ENCODE measurements at places on chromosomes 11 and 22. TPM values are rescaled to one million over a fixed set of nuclear protein-coding genes. Genes with fewer than 3 reads are reported as not detected.

The SCGB2A2 gene
- total RNA-seq, result not detected

The MTCH2 gene
- 75.2 TPM for total RNA-seq

The PACS1 gene
- total RNA-seq, result 27.8 TPM

The BBOX1 gene
- 0.79 TPM for total RNA-seq

The MS4A2 gene
- 0.17 TPM for total RNA-seq

The CTSD gene
- 535 TPM for total RNA-seq

The MMP13 gene
- total RNA-seq, result not detected

The TECTA gene
- total RNA-seq, result 2.6 TPM

DNA sequence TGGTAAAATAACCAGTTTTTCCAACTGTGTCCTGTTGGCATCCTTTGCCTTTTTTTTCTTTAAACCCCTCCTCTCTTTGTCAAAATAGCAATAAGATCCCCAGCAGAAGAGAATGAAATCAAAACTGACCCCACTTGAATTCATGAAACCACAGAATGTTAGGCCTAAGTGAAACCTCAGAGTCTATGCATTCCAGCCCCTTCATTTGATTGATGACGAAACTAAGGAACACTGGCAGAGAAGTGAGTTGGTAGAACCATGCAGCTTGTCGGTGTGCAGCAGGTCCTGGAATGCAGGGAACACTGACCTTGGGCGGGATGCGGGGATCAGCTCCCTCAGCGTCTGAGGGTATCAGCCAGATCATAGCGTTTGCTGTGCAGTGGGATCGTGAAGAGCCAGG lies 57.5 kb downstream of the GRK3 start:
- no peak for DNase-seq

DNA sequence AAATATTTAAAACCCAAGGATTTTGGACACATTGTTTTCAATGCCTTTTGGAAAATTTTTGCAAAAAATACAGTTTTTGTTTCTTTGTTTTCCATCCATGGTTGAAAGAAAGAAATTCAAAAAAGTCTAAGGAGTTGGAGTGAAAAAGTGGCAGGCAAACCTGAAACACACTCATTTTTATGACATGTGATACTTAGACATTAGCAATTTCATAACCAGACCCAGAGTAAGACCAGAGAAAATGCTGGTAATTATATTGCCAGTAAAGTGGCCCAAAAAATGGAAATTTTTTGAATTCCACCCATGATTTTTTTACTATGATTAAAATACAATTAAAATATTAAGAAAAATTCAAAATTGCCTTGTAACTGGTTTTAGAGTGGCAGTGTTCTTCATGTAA lies 128.2 kb downstream of the SLC17A6 start:
- DNase-seq, result no peak

GRCh38 chr11:69210310-69211035 lies 54.7 kb downstream of the SMIM38 start:
- no peak for DNase-seq

DNA sequence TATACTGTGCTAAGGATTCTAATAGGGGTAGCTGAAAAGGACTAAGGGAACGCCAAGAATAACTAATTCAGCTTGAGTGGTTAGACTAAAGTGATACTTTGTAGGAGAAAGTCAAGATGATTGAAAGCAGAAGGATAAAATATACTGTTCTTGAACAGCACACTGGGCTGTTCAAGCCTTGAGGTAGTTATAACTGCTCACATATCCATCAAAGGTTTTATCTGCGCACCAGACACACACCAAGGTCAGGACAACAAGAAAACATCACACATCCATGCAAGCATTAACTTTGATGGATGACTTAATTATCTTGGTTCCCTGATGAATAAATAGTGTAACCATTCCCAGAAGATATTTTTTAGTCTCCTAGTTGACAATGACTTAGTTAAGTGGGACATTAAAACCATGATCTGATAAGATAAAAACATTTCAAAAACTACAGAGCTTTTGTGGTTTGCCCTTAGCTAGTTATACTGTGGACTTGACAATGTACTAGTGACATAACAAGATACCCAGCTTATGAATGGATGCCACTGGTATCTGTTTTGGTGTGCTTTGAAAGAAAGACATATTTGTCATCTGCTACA lies 728.9 kb downstream of the JRKL start:
- DNase-seq, result no peak

GRCh38 chr11:57230316-57230715 lies 6.7 kb downstream of the APLNR start:
- no peak for DNase-seq

DNA sequence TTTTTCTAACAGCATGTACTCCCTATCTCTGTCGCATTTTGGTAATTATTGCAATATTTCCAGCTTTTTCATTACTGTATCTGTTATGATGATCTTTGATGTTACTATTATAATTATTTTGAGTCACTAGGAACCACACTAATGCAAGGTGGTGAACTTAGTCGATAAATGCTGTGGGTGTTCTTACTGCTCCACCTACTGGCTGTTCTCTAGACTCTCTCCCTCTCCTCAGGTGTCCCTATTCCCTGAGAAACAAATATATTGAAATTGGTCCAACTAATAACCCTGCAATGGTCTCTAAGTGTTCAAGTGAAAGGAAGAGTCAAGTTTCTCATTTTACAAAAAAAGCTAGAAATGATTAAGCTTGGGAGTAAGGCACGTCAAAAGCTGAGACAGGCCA lies 10.5 kb downstream of the ARL14EP start:
- DNase-seq, result no peak

DNA sequence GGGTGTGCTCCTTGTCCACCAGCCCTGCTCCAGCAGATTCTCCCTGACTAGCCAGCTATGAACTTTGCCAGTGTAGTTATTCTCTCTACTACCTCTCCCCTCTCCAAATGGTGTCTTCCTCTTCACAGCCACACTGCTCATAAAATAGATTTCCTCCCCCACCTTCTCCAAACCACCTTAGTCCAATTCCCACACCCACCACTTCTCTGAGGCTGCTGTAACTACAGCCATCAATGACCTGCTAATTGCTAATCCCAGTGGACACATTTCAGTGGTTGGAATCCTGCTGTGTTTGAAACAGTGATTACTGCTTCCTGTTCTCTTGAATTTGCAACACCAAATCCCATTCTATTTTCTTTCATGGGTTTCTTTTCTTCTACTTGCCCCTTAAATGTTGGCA lies 23.4 kb downstream of the SYT9 start:
- no peak for DNase-seq

GRCh38 chr11:44286268-44286880 lies 23.6 kb downstream of the ALX4 start:
- DNase-seq, result peak; percentile 32

DNA sequence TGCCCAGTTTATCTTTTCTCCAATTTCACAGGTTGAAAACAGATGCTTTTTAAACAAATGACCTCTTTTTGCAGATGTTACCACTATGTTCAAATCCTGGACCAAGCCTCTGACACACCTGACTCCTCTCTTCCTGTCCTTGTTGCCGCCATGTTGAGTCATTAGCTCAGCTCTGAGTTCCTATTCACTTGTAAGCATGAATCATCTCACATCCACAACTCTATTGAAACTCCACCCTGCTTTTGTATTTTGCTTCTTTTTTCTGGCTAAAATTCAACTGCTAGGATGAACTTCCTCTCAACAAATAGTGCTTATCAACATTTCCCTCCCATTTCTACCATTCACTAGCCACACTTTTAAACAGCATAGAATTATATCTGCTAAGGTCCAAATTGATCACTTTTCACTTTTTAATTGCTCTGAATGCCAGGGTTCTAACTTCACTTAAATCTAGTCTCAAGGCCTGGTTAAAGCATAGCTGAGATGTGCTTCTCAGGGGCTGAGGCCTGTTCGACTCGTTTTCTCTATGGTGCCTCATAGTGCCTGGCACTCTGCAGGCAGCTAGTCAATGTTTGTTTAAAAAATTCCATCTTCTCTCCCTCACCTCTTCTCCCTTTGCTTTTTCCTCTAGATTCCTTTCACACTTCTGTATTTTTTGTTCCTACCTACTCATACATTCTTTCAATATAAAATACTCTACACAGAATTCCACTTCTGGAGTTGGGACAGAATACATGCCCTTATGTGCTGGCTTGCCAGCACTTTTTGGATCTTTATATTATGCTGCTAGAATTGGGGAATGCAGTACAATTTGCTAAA lies 3.9 kb downstream of the JOSD1 start:
- DNase-seq, result no peak

GRCh38 chr11:15622231-15622890 lies 507.6 kb downstream of the INSC start:
- DNase-seq, result no peak

- no peak for DNase-seq
Measured at GRCh38 chr11:110787680-110788079, 75.4 kb upstream of the ARHGAP20 start.

DNA sequence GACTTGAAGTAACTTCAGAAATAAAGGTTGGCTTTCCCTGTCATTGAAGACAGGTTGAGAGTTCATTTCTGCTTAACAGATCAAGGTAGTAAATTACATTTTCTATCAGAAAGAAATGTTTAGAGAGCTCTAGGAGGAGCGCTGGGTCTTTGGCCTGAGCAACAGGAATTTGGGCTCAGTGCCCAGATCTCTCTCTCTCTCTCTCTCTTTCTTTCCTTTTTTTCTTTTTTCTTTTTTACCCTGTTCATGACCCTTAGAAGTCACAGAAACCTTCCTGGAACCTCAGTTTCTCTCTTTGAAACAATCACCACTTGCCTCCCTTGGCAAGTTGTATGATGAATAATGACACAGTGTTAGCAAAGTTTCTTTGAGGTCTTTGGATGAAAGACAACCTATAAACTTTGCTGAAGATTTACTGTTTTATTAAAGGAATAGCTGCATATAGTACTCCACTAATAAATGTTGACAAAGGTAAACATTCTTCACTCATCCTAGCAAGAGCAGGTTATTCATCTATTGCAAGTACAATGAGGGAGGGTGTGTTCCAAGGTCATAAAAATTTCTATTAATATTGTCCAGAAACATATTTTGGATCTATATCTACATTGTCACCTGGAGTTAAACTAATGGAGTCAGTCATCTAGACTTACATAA lies 35.5 kb upstream of the RASSF10 start:
- DNase-seq, result no peak

DNA sequence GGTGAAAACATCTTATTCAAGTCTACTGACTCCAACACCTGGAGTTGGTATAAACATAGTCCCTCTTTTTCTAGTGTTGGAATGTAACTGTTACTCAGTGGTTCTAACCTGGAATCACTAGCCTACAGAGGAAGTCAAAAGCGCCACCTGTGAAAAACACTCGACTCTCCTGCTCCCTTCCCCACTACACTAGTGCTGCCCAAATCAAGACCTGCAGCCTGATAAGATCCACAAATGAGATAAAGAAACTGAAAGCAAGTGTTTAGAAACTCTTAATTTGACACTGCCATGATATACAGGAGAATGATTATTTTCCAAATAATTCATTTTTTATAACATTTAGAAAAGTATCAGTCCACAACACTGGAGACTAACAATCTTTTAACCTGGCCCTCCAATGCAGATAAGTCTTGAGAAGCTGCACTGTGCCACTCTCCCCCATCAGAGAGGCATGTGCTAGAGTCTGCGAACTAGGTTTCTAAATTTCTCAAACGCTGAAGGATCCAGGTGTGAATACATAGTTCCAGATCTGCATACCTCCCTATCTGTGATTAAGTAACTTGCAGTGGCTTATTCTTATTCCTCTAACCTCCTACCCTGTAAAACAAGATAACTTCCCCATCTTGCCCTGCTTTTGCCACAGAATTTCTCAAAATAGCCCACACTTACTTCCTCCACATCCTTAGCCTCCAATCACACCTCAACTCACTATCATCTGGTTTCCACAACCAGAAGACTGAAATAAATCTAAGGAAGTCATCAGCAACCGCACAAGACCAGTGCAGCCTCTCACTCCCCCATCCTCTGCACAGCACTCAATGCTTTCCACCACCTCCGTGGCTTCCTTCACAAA lies 88.1 kb downstream of the RRAS2 start:
- no peak for DNase-seq

- DNase-seq, result no peak
Measured at GRCh38 chr11:96173422-96173821, 169.6 kb downstream of the MAML2 start.

GRCh38 chr11:111729831-111730311 lies 36.3 kb downstream of the PPP2R1B start:
- no peak for DNase-seq

DNA sequence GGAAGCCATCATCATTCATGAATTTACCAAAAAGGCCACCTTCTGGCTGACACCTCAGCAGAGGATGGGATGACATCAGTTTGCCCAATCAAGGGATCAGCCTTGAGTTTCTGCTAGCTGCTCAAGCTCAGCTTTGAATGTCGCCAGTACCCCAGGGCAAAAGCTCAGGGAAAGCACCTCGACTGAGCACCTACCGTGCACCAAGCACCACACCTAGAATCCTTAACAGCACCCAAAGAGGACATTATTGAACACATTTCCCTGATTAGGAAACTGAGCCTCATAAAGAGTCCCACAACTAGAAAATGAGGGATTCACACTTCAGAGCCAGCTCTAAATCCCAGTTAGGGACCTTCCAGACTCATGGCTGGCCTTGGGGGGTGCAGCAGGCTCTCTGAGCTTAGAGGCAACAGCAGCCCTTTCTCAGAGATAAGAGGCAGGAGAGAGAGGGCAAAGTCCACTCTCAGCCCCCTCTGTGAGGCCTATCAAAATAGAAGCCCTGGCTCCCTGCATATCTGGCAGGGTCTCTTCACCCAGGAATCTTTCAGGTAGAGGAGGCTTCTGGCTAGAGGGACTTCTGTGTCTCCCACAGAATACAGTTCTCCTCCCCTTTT lies 13.4 kb upstream of the DAGLA start:
- DNase-seq, result peak; percentile 13

DNA sequence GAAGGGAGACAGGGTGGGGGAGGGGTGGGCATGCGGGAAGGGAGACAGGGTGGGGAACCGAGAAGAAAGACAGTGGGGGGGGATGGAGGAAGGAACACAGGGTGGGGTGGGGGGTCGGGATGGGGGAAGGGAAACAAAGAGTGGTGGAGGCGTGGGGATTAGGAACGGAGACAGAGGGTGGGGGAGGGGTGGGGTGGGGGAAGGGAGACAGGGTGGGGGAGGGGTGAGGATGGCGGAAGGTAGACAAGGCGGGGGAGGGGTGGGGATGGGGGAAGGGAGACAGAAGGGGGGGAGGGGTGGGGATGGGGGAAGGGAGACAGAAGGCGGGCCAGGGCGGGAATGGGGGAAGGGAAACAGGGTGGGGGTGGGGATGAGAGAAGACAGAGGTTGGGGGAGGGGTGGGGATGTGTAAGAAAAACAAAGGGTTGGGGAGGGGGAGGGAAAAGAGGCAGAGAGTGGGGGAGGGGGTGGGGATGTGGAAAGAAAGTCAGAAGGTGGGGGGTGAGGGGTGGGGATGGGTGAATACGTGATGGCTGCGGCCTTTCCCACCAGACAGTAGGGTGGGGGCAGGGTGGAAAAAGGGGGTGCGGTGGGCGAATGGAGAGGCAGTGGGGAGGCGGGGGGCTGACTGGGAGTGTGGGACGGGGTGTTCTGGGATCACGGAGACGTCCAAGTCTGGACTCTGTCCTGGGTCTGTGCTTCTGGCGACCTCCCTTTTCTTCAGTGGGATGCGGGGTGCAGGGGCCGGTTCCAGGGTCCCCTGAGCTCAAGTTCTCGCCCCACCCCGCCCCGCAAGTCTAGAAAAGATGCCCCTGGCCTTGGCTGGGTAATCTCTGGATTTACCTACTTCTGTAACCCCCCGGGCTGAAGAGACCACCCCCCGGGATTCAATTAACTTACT lies 744 bp downstream of the PRAME start:
- DNase-seq, result no peak

- DNase-seq, result no peak
Measured at GRCh38 chr11:120629407-120630080, 118.0 kb downstream of the GRIK4 start.

- peak; percentile 57 for DNase-seq
Measured at GRCh38 chr11:17798253-17798652, 63.7 kb downstream of the KCNC1 start.

GRCh38 chr11:32659672-32660071 lies 76.0 kb downstream of the EIF3M start:
- no peak for DNase-seq

All from psoas muscle (tissue), 8 donors.